HFF-Myc (cell line): ENCODE measurements at places on chromosomes 2 and 18.
A peak's percentile ranks its signal among the peaks of the same experiment; 100 is the strongest.

GRCh38 chr2:147603447-147603846, 241.4 kb upstream of the ACVR2A start:
- DNase-seq = no peak

DNA sequence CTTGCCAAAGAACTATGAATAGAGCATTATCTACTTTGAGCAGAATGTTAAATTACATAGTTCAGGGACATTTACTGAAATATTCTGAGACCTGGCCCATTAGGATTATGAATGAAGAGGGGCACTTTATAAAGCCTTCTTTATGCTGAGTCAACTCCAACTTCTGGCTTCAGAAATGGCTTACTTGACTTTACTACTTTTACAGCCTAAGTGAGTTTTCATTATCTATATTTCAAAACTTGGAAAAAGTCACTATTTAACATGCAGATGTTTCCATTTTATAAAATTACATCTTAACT, 37.7 kb downstream of the SESTD1 start:
- DNase-seq = no peak

GRCh38 chr2:64259312-64259711, 115.1 kb upstream of the PELI1 start:
- no peak for DNase-seq

DNA sequence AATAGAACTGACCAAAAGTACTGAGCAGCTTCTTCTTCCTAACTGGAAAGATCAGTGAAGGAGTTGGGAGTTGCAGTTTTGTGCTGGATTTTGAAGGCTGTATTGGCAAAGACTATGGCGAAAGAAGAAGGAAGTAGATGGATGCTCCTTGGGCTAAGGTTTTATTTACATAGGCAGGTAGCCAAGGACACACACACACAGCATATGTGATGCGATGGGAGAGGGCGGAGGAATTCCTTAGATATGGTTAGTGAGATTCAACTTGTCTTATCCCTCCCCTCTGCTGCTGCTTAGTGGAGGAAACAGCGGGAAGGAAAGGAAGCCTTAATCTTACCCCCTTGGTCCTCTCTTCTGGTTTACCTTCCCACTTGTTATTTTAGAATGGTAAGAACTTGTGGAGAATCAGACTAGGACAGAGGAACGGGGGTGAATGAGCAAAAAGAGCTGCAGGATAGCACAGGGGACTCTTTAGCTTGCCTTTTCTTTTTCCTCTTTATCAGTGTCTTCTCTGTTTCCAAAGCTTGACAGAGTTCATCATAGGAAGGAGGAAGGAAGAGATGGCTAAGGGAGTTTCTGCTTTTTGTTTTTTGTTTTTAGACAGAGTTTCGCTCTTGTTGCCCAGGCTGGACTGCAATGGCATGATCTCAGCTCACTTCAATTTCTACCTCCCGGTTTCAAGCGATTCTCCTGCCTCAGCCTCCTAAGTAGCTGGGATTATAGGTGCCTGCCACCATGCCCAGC, 87.9 kb downstream of the OSBPL6 start:
- no peak for DNase-seq

DNA sequence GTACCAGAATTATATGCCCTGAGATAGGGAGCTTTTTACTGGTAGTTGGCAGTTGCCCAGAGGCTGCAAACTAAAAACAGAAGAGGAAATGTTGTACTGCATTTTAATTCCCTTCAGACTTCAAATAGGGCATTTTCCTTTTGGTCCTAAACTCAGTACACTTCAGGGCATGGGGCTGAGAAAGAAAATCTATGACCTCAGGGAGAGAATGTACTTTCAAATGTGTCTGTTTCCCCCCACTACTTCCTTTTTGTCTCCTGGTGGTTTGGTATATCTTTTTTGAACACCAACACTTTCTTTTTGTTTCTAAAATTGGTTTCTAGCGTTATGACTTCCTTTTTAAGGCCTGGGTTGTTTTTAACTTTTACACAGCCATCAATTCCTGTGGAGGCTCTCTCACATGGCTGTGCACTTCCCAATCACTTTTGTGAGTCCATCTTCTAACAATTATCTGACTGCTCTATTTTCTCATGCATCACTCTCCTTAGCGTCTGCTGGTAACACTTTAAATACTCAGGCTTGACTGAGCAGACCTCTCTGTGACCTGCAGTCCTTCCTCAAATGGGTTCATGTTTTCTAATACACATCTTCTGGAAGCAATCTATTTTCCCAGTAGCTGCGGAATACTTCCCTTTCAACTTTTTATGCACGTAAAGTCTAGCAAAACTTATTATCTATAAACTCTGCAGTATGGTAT, 596.0 kb downstream of the LRP1B start:
- no peak for DNase-seq

- no peak for DNase-seq
Measured at GRCh38 chr2:216351172-216351925, 20.9 kb downstream of the MARCHF4 start.

- no peak for DNase-seq
Measured at GRCh38 chr2:15835991-15836688, 104.2 kb upstream of the MYCN start.

- peak; percentile 70 for DNase-seq
Measured at GRCh38 chr18:59885579-59886163, 14.1 kb upstream of the PMAIP1 start.

- DNase-seq = no peak
Measured at GRCh38 chr2:210443527-210443926, 33.0 kb downstream of the LANCL1 start.

- DNase-seq = no peak
Measured at GRCh38 chr2:181471226-181471625, 14.0 kb downstream of the ITGA4 start.

GRCh38 chr2:206217743-206218142, 56.7 kb upstream of the ZDBF2 start:
- no peak for DNase-seq

DNA sequence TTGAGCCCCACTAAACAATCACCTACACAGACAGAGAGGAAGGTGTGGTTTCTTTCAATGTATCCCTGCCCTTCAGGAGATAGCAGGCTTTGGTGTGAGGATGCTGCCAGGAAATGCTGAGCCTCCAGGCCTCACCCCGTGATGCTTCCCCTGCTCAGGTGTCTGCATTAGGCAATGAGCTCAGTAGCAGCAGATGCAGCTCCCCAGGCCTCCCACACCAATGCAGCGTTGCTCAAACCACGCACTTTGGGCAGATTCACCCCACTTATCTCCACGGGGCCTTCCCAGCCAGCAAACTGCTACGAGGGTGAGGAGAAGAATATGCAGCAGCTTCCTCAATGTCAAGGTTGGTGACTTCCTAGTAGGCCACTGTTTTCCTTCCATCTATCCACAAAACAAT, 229.3 kb upstream of the PXDN start:
- DNase-seq = no peak

- DNase-seq = no peak
Measured at GRCh38 chr2:54456362-54456611, 160 bp downstream of the SPTBN1 start.

- DNase-seq = no peak
Measured at GRCh38 chr2:166487171-166487570, 6.9 kb downstream of the SCN7A start.

GRCh38 chr2:134782792-134783191, 55.6 kb upstream of the ACMSD start:
- no peak for DNase-seq

DNA sequence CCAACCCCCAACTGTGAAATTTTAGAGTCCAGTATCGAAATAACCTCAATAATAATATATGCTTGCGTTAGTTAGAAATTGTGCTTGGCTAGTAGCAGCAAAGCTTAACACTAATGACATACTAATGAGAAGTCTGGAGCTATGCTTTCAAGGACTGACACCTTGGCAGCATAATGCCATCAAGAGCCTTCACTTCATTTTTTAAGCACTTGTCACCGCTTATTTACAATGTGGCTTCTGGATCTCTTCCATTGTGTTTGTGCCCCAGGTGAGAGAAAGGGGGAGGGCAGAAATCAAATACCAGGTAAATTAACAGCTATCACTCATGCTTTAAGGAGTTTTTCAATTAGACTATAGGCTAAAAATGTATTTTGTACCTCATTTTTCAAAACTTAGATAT, 101.5 kb downstream of the CDH7 start:
- DNase-seq = no peak

DNA sequence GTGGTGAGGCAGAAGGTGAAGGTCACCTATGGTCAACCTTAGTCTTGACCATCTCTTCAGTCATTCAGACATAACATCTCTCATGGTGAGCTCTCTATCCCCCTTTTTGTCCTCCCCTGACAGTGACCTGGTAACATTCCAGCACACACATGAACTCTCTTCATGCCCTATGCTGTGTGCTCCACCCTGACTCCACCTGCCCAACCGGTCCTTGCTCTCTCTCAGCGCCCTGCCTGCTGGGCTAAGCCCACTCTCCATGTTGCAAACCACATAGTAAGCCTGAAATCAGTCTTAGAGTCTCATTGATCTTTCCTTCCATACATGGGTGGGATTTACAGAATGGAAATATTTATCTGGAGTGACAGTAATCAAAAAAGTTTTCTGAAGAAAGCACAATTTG, 52.8 kb downstream of the MARCO start:
- DNase-seq = no peak

- DNase-seq = no peak
Measured at GRCh38 chr2:240998706-240998994, 232 bp downstream of the SNED1 start.

- DNase-seq = no peak
Measured at GRCh38 chr2:172335736-172336135, 91.7 kb upstream of the ITGA6 start.

GRCh38 chr2:236662231-236663185, 92.9 kb downstream of the ACKR3 start:
- no peak for DNase-seq

DNA sequence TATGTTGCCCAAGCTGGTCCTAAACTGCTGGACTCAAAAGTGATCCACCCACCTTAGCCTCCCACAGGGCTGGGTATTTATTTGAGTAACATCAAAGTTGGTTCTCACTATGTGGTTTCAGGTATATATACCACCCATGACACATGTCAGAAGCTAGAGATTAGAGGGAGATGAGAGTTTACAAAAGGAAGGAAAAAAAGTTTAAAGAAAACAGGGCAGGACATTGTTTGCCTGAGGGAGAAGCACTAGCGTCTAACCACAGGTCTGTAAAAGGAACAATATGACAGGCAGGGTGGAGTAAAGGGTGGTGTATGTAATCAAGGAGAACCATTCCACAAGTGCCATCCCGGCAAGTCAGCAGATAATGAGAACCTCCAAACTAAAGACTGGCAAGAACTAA, 8.5 kb downstream of the CEP76 start:
- no peak for DNase-seq

GRCh38 chr2:138333677-138334076, 167.9 kb upstream of the SPOPL start:
- no peak for DNase-seq

- no peak for DNase-seq
Measured at GRCh38 chr2:226553333-226553732, 246.3 kb downstream of the IRS1 start.

GRCh38 chr2:35463805-35464596, 891.6 kb upstream of the CRIM1 start:
- DNase-seq = no peak

DNA sequence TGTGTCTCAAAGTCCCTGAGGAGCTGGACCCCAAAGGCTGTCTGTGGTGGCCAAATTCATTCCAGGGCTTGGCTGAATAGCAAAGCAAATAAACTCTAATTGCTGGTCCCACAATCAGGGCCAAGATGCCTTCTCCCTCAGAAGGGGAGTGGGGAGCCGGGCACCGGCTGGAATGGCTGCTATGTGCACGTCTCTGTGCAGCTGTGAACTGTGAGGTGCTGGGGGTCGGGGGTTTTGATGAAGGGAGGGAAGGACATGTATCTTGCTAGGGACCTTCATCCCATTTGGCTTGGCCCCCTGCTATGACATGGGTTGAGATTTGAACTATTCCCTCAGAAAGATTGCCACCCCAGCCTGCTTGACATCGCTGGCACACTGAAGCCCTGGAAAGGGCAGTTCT, 60.4 kb downstream of the CIB4 start:
- no peak for DNase-seq

GRCh38 chr2:240599141-240599583, 12.6 kb downstream of the CAPN10 start:
- no peak for DNase-seq

DNA sequence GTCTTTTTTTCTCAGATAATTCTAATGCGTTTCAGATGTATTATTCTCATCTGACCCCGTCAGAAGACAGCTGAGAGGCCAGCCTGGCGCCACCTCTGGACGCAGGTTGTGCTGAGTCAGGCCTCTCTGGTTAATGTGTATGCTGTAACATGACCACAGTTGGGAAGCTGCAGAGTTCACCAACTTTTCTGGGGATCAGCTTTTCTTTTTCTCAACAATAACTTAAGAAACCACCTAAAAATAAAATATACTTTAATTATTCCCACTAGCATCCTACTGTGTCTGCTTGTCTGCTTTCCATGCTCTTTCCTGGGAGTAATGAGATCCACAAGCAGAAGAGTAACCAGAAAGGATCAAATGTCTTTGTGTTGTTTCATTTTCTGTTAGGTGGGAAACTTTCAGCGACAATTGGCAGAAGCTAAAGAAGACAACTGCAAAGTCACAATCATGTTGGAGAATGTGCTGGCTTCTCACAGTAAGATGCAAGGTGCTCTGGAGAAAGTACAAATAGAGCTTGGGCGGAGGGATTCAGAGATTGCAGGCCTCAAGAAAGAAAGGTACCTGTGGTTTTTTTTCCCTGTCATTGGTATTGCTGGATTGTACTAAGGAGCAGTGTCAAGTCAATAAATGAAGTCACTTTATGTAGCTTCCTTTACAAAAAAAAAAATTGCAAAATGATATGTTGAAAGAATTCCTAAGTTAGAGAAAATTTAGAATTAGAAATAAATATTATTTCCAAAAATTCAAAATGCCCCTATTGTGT, 79.8 kb downstream of the CCDC150 start:
- DNase-seq = peak; percentile 48

DNA sequence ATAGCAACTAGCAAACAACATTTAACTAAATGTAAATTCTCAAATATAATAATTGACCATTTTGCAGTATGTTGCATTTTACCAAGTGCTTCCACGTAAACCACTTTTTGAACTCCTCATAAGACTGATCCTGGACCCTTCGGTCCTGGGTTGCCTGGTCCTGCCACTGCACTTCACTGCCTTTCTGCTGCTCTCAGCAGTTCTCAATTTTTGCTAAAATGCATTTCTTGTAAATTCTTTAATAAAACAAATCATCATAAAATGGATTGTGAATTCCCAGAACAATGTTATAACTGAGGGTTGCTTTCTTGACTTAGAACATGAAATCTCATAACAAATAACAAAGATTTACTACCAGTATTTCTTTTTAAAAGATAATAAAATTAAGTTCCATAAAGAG, 12.9 kb upstream of the ADAM23 start:
- no peak for DNase-seq

DNA sequence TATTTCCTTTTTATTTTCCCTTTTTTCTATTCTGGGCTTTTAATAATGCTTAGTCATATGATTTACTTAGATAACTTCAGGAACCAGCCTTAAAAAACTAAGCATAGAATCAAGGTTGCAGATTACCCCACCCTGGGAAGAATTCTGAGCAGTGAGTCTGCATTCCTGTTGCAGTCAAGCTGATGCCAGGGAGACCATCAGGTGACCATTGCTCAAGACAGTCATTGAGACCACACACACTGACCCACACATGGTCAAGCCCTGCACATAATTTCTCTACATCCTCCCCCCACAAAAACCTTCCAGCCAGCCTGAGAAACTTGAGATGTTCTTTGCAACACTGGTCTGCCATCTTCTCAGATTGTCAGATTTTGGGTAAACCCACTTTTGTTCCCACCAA, 83.9 kb downstream of the SH3YL1 start:
- DNase-seq = no peak

GRCh38 chr18:55504808-55505207, 83.2 kb downstream of the TCF4 start:
- DNase-seq = no peak

- no peak for DNase-seq
Measured at GRCh38 chr18:37173384-37173783, 344.5 kb downstream of the KIAA1328 start.
